ENCODE measurements at places on chromosomes 6 and 20.

- DNase-seq: no peak
Measured at GRCh38 chr6:25118038-25118437, 161.1 kb upstream of the CARMIL1 start.

DNA sequence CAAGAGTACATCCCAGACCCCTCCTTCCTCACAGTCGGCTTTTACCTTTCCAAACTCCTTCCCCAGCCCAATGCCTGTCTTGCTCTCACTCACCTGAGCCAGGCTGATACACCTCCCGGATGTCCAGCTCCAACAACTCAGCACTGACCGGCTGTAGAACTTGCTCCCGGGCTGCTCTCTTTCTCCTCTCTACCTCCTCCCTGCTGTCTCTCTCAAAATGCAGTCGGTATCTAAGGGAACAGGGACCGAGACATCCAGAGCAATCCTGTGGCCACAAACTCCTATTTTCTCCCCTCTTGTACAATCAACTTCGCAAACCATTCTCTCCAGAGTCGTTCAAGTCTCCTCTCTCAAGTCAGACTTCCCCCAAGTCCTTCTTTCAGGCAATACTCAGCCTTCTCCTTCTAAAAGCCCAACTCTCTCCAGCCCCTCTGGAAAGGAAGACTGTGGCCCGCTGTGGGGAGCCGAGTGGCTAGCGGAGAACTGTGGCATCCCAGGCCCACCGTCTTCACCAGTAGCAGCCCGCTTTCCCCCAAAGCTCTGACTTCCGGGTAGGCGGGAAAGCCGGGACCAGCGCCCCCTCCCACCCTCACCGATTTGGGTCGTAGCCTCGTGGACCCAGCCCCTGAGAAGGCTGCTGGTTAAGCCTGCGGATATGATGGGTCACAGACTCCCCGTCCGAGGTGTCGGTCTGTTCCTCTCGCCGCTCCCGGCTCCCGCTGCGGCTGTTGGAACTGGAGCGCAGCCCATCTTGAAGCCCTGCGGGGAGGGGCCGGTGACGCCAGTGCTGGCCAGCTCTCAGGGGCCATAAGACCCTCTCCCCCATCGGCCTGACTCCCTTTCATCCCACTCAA lies 1.1 kb downstream of the GNL1 start:
- DNase-seq: no peak

GRCh38 chr6:85592033-85592432 lies 1.6 kb downstream of the SNX14 start:
- DNase-seq: no peak

- no peak for DNase-seq
Measured at GRCh38 chr20:5797843-5798462, 47.8 kb downstream of the SHLD1 start.

GRCh38 chr20:370151-370600 lies 10.4 kb upstream of the TRIB3 start:
- DNase-seq: no peak

GRCh38 chr6:168092541-168092940 lies 13.5 kb upstream of the FRMD1 start:
- DNase-seq: no peak

DNA sequence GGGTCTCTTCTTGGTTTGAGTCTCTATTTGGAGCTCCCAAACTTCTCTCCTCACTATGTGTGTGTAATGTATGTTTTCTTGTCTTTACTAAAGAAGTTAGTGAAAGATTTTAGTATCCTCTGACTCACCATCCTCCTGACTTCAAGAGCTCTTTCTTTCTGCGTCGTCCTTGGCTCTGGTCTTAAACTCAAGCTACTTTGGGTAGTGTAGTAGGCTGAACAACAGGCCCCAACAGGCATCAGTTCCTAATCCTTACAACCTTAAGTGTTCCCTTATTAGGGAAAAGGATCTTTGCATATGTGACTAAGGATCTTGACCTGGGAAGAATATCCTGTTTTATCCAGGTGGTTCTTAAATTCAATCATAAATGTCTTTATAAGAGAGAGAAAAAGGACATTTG lies 810.2 kb downstream of the MAFB start:
- DNase-seq: no peak

- no peak for DNase-seq
Measured at GRCh38 chr6:138677538-138677937, 96.0 kb upstream of the CCDC28A start.

DNA sequence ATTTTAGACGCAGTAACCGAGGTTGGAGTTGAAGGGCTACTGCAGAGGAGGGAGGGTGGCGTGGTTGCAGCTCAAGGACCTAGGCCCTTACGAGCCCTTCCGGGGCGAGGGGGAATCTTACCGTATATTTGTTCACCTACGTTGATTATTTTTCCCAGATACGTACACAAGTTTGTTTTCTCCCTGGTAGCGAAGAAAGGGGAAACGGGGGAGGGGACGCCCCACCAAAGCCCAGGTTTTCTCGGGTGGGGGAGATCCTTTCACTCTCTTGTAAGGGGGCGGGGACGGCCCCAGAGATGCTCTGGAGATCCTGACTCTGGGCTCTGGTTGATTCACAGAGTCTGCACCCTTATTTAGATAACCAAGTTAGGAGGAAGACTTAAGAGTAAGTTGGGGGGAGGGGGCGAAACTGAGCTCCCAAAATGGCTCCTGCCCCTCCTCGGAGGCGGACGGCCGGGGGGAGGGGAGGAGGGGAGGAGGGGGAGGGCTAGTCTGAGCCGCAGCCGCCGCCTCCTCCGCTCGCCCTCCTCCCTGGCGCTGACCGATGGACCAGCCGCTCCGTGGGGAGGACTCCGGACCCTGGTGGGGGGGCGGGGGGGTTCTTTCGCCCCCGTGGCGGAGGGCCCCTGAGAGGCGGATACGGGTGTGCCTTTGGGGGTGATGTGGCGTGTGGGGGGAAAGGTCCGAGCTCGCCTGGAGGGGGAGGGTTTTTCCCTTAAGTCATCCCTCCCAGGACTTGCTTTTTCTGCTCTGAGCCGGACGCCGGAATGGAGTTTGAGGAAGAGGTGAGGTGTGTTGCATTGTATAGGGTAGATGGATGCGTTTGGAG lies 2.2 kb downstream of the BRD2 start:
- DNase-seq: peak; percentile 78

GRCh38 chr6:69164564-69165229 lies 529.6 kb downstream of the ADGRB3 start:
- no peak for DNase-seq

DNA sequence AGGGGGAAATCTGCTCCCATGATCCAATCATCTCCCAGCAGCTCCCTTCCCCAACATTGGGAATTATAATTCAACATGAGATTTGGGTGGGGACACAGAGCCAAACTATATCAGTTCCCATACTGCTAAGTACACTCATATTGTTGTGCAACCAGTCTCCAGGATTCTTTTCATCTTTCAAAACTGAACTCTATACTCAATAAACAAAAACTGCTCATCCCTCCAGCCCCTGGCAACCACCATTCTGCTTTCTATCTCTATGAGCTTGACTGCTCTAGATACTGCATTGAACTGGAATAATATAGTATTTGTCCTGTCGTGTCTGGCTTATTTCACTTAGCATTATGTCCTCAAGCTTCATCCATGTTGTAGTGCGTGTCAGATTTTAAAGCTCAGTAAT lies 42.9 kb downstream of the STX11 start:
- no peak for DNase-seq

- DNase-seq: peak; percentile 95
Measured at GRCh38 chr6:37819177-37819801, at the start of gene ZFAND3. TSS of gene ZFAND3 (plus strand) at chr6:37819727. CDS start at chr6:37819946, 219 bp downstream.

- DNase-seq: no peak
Measured at GRCh38 chr6:123276546-123276980, 280.5 kb downstream of the CLVS2 start.

GRCh38 chr20:26208296-26209091 lies 511.8 kb upstream of the ZNF337 start:
- DNase-seq: peak; percentile 44

GRCh38 chr20:61350500-61351250 lies 98.6 kb downstream of the CDH4 start:
- no peak for DNase-seq

- no peak for DNase-seq
Measured at GRCh38 chr6:41156001-41156400, 1.9 kb upstream of the TREML1 start.

DNA sequence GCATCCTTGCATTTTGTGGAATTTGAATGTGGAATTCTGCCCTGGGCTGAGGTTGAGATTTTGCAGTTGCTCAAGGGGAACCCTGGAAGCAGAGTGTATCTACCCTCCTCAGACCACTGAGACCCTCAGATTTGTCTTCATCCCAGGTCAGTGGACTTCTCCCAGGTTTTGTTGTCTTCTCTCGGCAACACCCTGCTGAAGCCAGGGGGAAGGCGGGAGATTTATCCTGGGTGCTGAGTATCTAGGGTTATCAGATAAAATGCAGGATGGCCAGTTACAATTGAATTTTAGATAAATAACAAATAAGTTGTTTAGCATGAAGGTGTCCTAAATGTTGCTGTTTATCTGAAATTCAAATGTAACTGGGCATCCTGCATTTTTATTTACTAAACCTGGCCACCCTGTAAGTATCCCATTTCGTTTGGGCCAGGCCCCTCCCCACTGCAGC lies 43.0 kb downstream of the FGD2 start:
- DNase-seq: no peak

DNA sequence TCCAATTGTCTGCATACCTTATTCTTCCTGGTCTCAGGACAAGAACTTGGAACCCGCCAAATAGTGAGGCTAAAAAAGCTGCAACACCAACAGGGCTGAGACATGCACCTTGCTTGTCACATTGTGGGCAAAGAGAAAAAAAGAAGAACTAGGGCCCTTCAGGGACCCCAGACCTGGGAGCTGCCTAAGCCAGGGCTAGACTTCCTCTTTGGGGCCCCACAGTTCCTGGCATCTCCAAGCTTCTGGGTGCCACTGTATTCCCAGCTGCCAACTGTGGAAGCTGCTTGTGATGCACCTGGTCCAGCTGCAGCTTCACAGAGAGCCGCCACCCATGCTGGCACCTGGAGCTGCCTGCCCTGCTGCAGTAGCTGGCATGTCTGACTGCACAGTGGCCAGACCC lies 370.6 kb downstream of the CD83 start:
- DNase-seq: no peak

- DNase-seq: no peak
Measured at GRCh38 chr6:161828355-161828754, 554.5 kb upstream of the AGPAT4 start.

GRCh38 chr20:41300886-41301285 lies 16.6 kb downstream of the ZHX3 start:
- DNase-seq: no peak

DNA sequence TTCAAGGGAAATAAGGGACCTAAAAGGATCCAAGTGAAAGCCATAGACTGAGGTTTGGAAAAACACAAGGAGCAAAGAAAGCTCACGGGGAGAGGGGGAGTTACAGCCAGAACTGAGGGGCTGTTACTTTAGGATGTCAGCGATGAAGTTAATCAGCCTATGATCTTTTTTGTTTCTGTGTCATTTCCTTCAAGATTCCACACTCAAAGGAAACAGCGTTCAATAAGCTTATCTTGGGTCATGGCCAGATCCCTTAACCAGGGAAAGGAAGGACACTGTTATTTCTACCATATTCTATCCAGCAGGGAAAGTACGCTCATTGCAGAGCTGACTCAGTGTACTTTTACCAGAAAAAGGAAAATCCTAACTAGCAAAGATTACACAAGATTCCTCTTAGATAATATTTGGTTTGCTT lies 132.8 kb downstream of the PFDN4 start:
- no peak for DNase-seq

- no peak for DNase-seq
Measured at GRCh38 chr6:80339421-80339820, 232.9 kb downstream of the BCKDHB start.

DNA sequence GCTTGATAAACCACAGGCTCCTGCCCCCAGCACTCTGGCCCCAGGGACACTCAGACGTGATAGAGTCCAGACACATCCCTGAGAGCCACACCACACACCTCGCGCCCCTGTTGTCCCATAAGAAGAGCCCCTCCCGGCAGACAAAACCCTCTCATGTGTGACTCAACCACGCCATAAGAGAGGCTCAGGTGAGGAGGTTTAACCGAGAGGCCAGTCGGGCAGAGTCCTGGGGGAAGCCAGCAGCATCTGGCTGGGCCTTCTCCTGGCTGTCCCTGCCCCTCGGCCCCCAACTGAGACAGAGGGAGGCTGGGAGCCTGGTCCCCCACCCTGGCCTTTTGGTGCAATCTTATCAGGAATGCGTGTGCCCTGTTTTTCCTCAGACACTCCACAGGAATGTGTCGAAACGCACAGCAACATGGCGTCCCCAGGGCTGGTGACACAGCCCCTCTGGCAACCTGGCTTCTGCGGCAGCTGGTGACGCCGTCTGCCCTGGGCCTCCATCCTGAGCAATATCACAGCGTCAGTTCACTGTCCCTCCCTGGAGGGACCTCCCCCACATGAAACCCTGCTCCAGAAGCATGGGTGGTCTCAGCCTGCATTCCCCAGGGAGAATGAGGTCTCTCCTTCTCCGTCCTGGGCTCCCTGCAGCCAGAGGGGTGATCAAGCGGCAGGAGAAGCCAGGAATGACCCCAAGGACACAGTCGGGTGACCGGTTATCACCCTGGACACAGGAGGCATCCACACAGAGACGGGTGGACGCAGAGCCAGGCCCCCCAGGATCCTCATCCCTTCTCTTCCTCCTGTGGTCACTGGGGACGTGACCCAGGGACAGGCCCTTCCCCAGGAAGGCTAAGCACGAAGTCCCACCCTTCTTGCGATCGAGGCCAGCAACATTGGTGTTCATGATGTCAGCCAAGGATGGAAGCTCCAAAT lies 156.6 kb upstream of the AFDN start:
- DNase-seq: no peak

GRCh38 chr6:30735668-30736314 lies 6.7 kb downstream of the FLOT1 start:
- DNase-seq: no peak

DNA sequence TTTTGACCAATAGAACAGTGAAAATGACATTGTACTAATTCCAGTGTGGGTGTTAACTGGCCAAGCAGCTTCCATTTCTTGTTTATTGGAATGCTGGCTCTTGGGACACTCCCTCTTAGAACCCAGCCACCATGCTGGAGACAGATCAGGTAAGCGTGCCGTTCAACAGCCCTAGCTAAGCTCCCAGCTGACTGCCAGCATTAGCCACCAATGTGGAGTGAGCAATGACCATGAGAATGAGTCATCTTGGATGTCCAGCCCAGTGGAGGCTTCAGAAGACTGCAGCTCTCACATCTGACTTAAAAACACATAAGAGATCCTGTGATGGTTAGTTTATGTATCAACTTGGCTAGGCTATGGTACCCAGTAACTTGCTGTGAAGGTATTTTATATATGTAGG lies 3.0 kb upstream of the LINC00237 start:
- no peak for DNase-seq

Measured in CD4-positive, alpha-beta T cell treated with Interleukin-2 at 100 ng/mL for 4 hours (primary cell).